NCI-H345 (cell line): ENCODE measurements at places on chromosomes 6 and 20.

DNA sequence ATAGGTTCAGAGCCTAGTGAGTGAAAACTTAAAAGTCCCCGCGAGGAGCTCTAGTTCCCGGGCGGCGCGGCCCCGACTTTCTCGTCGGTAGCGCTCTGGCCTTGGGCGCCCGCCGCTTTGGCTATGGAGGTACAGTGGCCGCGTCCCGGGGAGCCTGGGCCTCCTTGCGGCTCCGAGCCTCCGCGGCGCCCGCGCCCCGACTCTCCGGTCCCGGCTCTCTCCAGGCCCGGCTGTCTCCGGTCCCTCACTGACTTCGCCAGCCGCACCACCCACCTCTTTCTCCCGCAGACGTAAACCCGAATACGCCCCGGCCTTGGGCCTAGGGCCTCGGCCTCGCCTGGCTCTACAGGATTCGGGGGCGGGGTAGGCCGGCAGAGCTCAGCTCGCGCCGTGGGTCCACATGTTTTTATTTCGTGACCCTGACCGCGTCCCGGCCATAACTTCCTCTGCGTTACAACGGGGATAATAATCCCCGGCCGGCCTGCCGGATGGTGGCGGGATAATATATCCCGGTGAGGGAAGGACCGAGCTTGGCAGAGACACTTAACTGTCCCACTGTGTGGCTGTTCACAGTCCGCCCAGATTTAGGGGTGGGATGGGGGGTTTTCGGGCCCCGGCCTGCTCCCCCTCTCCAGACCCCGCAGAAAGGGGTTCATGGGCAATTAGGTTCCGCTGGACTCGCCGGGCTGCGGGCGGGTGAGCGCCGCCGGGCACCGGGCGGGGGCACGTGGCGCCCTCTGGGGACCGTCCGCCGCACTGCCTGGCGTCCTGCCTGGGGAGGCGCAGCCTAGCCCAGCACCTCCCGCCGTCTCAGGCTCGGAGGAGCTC, 10.0 kb upstream of the TBX18 start:
- no peak for DNase-seq

DNA sequence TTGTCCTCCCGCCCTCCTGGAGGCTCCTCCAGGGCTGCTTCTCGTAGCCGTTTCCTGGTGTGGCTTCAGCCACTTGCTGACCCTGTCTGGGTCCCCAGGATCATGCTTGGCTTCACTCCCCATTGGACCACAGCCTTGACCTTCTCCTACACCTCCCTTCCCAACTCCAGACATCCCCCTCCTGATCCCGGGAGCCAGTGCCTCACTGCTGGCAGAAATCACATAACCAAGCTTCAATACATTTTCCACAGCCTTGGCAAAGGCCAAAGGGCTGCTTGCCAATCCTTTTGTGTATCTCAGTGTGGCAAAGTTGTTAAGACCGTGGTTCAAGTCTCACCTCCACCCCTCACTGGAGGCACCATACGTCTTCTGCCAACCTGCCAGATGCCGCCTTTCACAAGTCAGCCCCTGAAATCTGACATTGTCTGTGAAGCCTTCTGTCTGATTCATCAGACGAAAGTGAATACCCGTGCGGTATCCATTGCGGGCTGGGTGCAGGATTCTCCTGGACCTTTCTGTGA, 60.1 kb downstream of the PHACTR3 start:
- no peak for DNase-seq

DNA sequence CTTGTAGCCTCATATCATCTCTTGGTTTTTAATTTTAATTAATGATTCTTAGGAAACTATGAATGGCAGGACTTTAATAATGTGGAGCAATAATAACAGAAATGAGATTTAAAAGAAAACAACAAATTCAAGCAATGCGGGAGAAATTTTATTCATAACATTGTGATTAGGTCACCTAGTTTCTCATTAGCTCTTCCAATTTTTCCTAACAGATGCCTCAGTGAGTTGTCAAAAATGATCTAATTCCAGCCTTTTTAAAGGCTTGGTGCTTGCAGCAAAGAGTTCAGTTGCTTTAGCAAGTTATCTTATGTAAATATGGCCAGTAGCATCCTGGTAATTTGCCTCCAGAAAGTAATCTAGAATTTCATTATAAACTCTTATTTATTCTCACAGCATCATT, 20.4 kb downstream of the PDE7B start:
- no peak for DNase-seq

DNA sequence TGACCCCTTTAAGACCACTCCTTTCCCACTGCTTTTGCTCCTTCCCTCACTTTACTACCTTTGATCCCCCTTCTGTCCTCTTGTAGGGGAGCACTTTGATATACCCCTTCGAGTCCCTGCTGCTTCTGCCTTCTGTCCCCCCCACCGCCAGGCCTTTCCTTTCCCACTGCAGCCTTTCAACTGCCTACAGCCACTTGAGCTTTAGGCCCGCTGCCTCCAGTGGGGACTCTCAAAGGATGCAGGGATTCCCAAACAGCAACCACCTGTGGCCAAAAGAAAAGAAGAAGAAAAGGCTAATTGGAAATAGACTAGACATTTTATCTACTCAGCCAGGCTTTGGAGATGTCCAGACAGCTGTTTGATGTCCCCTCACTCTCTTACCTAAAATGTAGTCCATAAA, 77.0 kb upstream of the DTNBP1 start:
- no peak for DNase-seq

DNA sequence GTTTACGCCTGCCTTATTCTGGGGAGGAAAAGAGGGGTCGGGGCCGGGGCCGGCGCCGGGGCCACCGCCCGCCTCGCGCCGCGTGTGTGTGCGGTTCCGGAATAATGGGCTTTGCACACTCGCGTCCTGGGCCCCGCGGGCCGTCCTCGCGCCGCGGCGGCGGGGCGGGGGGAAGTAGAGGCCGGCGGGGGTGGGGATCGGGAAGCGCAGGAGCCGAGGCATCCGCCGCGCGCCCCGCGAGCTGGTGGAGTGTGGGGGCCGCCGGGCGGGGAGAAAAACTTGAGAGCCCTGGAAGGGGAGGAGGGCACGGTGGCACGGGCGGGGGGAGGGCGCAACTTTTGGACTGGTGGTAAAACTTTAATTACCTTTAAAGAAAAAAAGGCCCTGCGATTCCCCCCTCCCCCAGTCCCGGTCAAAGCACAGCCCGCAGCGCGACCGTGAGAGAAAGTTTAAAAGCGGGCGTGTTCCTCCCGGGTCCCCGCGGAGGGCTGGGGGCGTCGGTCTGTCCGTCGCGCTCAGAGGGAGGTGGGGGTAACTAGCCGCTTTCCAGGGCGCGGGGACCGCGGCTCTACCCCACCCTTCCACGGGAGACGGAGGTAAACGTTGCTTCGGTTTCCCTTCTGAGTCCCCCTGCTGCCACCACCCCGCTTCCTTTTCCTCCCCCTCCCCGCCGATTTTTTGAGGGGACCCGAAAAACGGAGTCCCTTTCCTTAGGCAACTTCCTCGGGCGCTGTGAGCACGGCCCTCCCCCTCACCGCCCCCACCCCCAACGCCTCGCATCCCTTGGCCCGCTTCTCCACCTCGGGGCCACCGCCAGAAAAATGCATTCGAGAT, 1.9 kb downstream of the L3MBTL3 start:
- peak; percentile 2 for DNase-seq

GRCh38 chr6:29504961-29505360, 17.2 kb upstream of the MAS1L start:
- no peak for DNase-seq

GRCh38 chr6:89985751-89986493, 91.7 kb downstream of the GJA10 start:
- no peak for DNase-seq

- DNase-seq: no peak
These were observed 85.9 kb upstream of the TRAF3IP2 start for GRCh38 chr6:111691345-111692225.

DNA sequence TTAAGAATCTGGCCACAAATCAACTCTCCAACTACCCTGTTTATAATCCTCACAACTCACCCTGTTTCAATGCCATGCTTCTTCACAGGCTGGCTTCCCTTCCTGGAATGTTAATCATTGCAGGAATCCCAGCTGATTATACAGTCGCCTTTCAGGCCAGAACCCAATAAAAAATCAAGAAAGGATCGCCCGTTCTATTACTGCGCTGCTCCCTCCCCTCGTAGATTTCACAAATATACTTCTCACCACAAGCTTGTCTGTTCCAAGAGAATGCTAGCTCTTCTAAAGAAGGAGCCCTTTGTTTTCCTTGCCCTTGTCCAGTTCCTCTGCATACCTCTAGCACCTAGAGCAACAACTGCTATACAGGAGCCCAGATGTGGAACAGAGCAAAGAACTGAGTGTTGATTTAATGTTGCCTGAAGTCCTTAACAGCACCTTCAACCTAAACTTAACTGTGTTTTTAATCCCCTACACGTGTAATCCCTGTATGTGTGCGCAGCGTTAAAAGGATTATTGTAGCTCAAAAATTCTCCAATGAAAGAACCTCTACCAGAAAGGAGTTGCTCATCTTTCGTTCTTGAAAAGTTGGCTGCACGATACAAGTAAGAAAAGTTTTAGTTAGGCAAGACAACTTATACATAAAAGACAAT, 988 bp downstream of the ECHDC1 start:
- DNase-seq: peak; percentile 1

DNA sequence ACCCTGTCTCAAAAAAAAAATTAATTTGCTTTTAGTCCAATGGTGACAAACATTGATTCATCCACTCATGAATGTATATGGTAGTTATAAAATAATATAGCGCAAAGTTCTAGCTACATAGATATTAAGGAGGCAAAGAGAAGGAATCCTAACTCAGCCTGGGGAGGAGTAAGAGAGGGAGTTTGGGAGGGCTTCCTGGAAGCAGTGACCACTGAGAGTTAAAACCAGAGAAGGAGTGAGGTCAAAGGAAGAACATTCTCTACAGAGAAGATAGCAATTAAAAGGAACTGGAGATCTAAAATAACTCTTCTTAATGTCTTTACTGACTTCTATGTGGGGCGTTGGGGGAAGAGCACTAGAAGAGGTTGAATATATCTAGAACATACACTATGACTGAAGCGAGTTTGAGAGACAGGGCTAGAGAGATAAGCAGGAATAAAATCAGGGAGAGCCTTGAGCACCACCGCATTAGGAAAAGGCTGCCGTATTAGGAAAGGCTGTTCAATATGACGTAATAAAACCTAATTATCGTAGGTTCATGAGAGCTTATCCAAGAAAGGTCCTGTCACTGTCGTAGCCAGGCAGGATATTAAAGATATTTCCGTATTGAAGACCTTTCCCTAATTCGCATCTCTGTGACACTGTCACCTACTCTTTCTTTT, 81.8 kb upstream of the CNKSR3 start:
- no peak for DNase-seq

DNA sequence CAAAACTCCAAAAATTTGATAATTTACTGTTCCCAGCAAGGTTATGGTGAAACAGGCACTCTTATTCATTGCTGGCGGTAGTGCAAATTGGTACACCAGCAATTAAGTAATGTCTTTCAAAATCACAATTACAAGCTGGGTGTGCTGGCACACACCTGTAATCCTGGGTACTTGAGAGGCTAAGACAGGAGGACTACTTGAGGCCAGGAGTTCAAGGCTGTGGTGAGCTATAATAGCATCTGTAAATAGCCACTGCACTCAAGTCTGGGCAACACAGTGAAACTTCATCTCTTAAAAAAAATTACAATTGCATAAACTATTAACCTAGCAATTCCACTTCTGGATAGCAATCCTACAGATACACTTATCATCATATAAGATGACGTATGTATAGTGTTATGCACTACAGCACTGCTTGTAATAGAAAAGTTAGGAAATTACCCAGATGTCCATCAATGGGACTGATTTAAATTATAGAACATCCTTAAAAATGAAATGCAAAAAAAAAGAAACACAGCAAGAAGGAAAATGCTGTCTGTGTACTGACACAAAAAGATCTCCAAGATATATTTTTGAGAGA, 31.4 kb downstream of the NCOA6 start:
- DNase-seq: no peak

DNA sequence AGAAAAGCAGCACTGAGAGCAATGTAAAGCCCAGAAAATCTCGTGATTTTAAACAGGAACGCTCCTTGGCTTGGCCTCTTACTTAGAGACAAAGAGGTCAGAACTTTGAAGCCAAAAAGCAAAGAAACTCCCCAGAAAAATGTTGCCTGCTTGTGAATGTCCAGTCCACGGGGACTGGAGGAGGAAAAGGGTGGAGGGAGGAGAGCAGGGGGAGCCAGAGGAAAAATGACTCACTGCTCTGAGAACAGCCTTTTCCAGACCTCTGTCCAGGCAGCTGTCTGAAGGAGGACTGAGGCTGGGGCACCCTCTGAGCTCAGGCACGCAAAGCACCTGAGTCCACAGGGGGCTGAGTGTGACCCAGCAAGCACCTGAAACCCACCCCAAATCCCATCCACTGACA, 64.7 kb downstream of the TRAM2 start:
- DNase-seq: no peak

DNA sequence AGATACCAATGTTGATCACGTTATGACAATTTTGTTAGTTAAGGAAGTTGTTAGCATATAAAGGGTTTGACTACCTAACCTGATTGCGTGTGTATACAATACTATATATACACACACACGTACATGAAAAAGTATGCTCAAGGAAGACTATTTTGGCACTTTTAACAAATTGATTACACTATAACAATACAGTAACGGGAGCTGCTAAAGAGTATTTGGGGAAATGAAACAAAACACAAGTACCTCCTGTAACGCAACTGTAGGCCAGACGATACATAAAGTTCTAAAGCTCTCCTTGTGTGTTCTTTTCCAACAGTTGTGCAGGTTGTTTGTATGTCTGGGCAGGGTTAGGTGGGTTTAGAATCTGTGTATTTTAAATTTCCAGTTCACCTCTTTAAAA, 98.7 kb downstream of the PLEKHG1 start:
- DNase-seq: no peak

- DNase-seq: no peak
These were observed 2.9 kb downstream of the SIRPB1 start for GRCh38 chr20:1616858-1617434.

DNA sequence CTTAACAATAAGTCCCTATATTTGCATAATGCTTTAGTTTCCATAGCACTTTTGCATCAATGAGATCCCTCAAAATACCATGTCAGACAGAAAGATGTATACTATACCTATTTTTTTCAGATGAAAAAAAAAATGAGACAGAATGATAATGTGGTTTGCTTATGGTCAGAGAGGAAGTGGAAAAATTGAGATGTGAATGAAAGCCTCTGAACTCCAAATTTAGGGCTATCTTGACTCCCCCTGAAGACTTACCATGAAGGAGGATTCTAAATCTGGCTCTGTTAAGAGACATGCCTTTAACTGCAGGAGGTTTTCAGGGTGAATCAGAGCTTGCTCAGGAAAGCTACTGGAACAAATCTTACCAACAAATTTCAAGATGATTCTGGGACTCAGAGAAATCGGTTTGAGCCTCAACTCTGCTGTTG, 176.2 kb downstream of the ISM1 start:
- DNase-seq: no peak

GRCh38 chr6:65566117-65566516, 140.9 kb downstream of the EYS start:
- DNase-seq: no peak

- peak; percentile 91 for DNase-seq
These were observed at the start of gene HMGN4 for GRCh38 chr6:26537846-26538571. Gene HMGN4, plus strand, starts transcription at chr6:26538366. Its CDS starts 6,841 bp downstream, at chr6:26545207.

GRCh38 chr20:37308086-37309050, 18.9 kb downstream of the MANBAL start:
- no peak for DNase-seq

DNA sequence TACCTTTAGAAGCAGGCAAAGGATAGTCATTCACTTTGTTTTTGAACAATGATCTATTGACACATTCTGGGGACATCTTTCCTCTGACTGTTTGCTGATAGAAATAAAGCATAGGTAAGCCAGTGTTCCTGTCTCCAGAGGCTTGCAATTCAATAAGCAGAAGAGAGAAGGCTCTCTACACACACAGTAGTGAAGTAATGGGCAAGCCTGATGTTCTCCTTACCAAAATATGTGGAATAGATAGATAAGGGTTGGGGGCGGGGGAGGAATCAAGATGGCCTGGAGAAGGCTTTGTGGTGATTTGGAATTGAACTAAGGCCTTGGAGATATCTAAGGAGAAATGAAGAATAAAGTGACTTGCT, 27.3 kb downstream of the PAQR8 start:
- DNase-seq: no peak
